ENCODE measurements at places on chromosomes 3 and 15.

DNA sequence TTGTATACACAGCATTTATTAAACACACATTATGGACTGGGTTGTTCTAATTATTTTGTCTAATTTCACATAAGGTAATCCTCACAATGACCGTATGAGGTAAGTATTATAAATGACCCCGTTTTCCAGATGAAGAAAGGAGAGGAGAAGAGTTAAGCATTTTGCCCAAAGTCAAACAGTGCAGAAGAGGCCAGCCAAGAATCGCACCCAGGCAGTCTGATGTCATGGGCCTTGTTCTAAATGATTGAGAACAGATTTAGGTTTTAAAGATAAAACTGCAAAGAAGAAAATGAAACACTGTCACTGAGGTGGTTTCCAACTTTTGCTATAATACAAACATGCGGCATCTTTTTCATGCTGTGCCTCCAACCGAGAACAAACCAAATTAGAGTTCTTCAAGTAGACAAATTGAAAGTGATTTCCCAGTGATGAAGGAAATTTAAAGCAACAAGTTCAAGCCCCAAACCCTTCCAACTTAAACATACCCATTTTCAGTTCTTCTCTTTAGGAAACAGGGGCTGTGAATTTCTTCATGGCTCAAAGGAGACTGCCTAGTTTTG is 155.3 kb downstream of the THRB start:
- no peak for DNase-seq

- DNase-seq, result no peak
These were observed 25.7 kb downstream of the HMCES start for GRCh38 chr3:129304146-129304961.

GRCh38 chr15:95013381-95013780 is 782.0 kb downstream of the MCTP2 start:
- DNase-seq, result no peak

DNA sequence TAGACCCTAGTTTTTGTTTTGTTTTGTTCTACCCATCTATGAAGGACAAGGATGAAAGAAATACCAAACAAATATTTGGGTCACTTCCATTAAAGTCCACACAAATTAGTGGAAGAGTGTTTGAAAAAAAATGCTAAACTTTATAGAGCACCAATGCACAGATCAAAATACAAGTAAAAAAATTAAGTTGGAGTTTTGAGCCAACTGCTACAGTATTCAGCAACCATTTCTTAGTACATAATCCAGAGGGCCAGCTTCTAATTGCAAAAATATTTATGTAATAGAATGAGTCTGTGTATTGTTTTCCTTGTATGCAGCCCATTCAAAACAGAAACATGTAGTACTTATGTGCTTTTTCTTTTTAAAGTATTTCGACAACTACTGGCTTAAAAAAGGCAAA is 121.1 kb downstream of the CBLB start:
- DNase-seq, result no peak

- DNase-seq, result no peak
These were observed 297.7 kb downstream of the GBE1 start for GRCh38 chr3:81463781-81464180.

DNA sequence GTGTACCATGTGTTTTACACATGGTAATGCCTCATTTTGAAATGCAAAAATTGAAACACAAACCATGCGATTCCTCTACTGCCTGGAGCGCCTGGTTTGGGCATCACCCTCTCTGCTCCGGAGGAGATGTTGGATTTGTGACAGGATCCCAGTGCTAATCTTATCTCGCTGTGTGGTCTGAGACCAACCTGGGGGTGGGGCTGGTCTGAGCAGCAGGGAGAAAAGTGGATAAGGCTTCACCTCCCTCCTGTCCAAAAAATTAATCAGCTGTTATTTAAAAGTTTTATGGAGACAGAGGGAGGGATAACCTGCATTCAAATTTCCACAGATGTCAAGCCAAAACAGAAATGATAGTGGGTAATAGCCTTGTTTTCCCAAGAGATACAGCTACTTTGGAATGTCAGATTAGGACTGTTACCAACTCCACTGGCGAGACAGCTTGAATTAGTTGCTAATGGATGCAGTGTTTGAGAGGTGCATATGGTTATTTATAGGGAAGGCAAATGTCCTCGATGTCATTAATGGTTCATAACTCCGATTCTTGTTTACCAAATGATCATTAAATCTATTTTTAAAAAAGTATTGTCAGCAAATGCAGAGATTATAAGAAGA is 54.0 kb upstream of the SKOR1 start:
- DNase-seq, result no peak

DNA sequence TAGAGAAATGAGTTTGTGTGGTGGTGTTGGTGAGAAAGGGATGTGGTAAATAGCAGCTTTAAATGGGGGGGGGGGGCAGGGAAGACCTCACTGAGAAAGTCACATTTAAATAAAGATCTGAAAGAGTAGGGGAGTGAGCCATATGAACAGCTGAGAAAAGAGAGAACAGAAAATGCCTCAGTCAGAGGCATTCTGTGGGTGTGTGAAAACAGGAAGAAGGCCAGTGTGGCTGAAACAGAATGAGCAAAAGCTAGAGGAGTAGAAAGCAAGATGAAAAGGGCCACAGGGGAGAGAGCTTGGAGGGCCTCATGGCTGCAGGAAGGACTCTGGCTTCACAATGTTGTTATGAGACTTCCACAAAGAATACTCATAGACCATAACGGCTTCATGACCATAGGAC is 783.3 kb downstream of the ZPLD1 start:
- DNase-seq, result no peak

DNA sequence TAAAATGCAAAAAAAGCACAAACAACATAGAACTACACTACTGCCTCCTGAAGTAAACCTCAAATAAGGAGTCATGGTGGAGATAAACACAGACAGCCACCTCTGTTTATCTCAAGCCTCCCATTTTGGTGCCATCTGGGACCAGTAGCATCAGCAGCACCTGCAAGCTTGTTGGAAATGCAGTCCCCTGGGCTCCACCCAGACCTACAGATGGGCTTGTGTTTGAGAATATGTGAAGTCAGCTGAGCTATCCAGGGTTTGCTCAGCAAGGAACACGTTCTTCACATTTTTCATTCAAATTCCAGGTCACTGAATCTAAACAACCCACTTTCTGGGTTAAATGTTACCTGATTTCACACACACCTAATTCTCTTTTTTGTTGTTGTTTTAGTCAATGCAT is 45.5 kb downstream of the RASGRF1 start:
- DNase-seq, result no peak

DNA sequence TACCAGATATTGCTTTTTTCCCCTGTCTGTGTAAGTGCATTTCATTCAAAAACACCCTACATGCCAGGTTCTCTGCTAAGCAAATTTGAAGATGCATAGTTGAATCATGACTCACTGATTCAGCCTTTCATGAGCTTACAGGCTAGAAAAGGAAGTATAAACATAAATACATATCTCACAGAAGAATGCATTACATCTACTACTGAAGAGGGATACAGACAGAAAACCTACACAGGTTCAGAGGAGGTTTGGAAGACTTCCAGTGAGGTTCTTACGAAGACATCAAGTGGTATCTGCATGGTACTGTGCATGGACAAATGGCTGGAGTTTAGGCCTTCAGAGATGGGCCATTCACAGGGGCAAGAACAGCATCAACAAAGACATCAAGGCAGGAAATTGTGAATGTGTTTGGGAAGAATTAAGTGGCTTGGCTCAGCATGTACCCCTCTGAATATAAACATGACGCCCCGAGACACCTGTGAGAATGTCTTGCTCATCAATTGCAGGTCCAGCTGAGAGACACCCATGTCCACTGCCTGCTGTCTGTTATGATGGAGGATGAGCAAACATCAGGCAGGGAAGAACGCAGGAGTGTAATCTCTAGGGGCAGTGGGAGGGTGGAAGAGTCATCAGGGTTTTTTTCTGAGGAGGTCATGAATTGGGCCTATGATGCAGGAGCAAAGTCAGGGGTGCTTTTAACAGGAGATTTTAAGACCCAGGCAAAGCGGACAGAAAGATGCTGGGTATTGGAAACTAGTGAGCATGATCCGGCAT is 105.1 kb upstream of the GALNT15 start:
- no peak for DNase-seq

DNA sequence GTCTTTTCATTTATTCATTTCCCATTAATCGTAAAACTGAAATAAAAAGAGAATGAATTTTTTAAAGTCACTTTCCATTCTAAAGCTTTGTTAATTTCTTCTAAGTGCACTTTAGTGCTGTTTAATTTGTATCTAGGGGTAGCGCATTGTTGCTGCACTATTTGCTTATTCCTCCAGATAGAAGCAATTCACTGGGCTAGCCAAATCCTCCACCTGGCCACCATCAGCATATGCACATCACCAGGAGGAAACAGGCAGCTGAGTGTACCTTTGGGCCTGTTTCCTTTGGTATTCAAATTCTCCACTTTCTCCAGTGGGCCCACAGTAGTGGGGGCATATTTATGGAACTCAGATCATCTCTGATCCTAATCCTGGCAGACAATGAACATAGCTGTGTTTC is 29.8 kb upstream of the CPB1 start:
- DNase-seq, result no peak

GRCh38 chr15:57761562-57761961 is 55.0 kb downstream of the POLR2M start:
- DNase-seq, result no peak

GRCh38 chr3:53286727-53287126 is 30.9 kb upstream of the TKT start:
- DNase-seq, result no peak

DNA sequence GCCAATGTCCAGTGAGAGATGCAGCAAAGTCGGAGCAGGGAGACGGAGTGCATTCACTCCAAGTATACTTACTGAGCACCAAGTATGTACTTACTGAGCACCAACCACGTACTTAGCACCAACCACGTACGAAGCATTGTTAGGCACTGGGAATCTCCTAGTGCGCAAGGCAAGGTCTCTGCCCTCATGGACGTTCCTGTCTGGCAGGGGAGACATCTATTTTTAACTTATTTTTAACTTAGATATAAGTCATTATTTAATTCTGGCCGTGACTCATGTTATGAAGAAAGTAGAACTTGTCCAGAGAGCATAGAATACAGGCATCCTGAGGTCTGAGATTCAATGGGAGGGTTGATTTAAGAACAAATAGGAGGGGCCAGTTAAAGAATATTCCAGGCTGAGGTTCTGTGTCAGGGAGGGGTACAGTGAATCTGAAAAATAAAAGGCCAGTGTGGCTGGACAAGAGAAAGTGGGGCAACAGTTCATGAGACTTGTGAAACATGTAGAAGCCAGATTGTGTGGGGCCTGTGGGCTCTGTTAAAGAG is 9.3 kb upstream of the LRRC31 start:
- no peak for DNase-seq

DNA sequence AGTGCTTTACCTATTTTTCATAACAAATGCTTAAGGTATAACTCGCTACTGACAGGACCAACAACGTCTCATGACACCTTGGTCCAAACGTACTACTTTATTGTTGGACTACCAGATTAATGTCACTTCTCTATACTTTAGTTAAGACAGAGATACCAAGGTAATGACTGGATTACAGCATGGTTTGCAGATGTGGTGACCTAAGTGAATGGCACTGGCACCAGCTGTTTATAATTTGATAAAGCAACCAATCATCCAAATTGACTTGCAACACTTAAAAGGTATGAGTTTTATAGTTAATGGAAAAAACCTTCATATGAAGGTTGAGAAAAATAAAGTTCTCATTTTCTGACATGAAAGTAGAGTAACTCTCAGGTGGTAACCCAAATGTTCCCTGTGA is 209.0 kb downstream of the NEK10 start:
- no peak for DNase-seq

GRCh38 chr3:136141891-136142290 is 54.2 kb downstream of the MSL2 start:
- DNase-seq, result no peak

GRCh38 chr3:18786650-18787323 is 361.5 kb upstream of the KCNH8 start:
- no peak for DNase-seq

DNA sequence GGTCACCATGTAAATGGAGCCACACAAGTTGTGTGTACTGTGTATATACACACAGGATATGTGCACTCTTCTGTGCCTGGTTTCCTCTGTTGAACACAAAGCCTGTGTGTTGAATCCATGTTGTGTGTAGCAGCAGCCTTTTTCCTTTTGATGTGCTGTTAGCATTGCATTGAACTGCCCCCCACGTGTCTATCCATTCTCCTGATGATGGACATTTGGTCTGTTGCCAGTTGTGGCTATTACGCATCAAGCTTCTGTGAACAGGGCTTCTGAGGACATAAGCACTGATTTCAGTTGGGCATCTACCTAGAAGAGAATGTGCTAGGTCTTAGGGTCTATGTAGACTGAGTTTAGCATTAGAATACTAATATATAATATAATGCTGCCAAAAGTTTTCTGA is 77.4 kb downstream of the LSM3 start:
- no peak for DNase-seq

DNA sequence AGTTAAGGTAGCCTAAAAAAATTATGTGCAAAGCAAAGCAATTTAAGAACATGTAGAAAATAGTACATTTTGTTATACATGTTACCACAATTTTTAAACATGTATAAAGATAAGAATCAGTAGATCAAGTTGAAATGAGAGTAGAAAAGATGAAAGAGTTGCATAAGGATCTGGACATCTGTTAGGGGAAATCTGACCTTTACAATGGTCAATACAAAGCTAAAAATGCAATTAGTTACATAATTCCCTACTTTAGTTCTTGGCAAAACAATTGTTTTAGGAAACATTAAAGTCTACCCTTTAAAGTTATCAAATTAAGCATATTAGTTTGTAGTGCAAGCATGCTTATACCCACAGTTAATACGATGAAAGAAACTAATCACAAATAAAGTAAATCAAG is 32.7 kb downstream of the TOP2B start:
- DNase-seq, result no peak

DNA sequence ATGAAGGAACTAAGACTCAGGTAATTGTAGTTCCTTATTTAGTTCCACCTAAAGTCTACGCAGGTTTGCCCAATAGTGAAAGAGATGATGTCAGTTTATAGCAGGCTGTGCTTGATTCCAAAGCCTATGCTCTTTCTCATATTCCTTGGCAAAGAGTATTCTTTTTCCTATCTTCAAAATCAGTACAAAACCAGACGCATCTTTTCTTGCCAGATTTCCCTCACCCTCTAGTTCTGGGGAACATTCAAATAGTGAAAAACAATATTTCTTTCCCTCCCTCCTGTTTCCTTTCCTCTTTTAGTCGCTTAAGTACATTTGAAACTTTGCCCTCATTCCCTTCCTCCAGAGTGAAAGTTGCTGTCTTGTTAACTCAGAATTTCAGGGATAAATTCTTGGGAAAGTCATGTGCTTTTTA is 134.6 kb upstream of the PDZRN3 start:
- DNase-seq, result no peak

GRCh38 chr3:40230382-40230781 is 79.1 kb upstream of the EIF1B start:
- DNase-seq, result no peak

DNA sequence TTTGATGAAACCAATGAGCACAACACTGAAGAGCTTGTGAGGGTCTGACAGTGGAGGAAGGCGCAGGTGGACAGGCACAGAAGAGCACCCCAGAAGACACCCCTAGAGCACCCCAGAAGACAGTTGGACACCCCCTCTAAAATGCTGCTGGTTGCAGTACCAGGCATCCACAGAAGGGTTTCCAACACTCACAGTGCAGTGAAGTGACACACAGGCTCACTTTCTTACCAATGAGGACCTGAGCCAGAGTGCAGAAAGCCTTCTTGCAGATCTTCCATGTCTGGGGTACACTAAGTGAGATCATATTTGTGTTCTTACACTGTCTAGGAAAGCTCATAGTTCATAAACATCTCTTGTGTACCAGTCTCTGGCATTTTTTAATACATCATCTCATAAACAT is 27.6 kb downstream of the CCNL1 start:
- no peak for DNase-seq

- DNase-seq, result no peak
These were observed 28.4 kb downstream of the PML start for GRCh38 chr15:74022706-74023470.

- no peak for DNase-seq
These were observed 13.4 kb upstream of the SATB1 start for GRCh38 chr3:18438586-18438985.
